ENCODE measurements at places on chromosomes 3 and 15.

GRCh38 chr3:194129581-194130133 is 6.3 kb upstream of the HES1 start:
- no peak for DNase-seq

DNA sequence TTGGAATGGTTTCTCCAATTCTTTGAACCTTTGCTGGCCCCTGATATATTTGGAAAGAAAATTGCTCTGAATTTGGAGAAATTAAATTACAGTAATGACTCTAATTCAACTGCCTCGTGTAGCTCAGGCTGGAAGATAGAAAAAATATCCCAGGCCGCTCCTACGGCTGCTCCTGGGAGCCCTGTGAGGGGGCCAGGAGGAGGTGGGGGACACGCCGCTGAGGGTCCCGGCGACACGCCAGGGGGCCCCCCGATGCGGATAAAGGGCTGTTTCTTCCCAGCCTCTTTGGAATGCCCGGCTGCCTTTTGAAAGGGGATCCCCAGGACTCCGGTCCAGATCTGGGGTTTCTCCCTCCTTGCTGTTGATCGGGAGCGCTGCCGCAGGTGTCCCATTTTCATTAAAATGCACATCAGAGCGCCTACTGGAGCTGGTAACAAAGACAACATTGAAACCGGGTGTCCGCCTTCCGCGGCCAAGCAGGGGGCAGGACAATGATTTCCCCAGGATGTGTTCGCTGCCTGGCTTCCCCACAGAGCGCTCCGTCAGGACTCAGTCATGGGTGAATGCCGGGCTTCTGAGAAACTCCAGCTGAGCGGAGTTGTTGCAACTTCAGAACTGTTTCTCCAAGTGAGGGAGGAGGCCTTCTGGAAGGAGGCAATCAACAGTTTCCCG is 200.1 kb upstream of the KBTBD8 start:
- DNase-seq: no peak

DNA sequence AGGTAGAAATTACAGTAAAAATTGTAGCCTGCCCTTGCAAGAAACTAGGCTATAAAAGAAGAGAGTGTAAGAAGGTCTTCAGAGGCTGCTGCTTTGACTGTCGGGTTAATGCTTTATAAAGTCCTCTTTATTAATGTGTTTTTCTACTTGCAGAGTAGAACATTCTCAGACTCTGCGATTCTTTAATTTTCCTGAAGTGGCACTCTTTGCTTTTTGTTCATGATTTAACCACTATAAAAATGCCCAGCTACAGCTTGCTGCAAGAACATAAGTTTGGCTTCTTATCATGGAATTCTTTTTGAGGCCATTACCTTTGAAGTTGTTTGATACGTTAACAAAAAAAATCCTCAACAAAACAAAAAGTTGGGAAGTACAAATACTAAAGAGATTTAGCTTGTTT is 33.8 kb downstream of the MFSD1 start:
- no peak for DNase-seq

DNA sequence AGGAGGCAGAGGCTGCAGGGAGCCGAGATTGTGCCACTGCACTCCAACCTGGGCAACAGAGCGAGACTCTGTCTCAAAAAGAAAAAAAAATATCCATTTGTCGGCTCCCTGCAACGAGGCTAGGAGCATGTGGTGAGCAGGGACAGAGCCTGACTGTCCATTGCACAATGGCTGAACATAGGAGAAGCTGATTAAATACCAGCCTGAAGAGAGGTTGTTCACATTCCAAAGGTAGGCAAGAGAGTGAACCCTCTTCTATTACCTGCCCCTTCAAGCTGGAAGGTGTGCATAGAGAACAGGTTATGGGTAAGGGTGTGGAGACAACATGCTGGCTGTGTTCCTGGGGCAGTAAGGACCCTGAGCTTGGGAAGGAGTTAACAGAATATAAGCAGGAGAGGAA is 78.7 kb downstream of the DAPK2 start:
- no peak for DNase-seq

DNA sequence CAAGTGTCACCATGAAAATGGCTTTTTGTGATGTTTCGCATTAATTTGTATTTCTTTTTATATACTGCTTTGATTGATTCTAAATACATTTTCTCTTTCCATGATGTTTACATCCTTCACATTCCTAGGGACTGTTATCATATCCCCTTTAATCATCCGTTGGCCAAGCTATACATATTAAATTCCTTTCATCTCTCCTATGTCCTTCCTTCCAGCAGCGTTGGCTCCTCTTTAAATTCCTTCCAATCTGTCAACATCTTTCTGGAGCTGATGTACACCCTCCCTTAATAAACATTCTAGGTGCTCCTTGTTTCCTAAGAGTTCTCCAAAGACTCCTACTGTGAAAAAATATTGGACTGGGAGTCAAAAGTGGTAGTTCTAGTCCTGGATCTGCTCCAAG is 87.8 kb downstream of the IGF2BP2 start:
- DNase-seq: no peak

DNA sequence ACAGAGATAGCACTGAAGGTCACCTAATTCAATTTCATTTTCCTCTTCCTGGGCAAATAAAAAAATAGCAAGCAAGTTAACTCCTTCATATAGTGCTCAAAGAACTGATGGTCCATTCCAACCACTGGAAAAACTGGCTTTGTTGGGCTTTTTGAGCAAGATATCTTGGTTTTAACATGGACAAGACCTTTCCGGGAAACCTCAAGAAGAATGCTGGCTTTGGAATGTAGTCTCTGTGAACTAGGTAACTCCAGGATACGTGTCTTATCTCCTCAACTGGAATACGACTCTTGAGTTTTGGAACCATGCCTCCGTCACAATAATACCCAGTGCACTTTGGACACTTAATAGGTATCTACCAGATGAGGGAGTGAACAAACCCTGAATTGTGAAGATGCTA is 36.9 kb upstream of the CRBN start:
- DNase-seq: no peak

DNA sequence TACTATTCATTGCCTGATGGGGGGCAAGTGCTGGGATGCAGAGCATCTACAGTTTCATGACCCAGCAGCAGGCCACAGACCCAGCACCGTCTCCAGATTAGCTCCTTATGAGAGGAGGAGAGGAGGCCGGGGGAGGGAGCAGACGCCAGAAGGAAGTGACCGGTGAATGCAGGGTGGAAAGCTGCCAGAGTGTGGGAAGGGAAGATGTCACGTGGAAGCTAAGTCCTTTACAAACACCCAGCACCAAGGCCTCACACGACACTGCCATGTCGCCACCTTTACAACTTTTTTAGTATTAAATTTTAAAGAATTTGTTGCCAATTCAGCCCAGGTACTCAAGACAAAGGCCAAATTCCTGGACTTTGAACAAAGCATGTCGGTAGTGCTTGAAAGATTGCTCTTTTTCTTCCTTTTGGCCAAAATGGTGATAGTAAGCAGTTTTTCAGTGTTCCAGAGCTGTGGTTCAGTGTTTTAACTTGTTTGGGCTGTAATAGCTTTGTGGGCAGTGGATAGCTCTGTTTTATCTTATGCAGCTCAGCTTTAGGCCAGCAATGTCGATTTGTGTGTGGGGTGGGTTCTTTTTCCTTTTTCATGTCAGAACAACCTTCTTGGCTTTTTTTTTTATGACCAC is 58.2 kb downstream of the ZBTB38 start:
- peak; percentile 49 for DNase-seq

DNA sequence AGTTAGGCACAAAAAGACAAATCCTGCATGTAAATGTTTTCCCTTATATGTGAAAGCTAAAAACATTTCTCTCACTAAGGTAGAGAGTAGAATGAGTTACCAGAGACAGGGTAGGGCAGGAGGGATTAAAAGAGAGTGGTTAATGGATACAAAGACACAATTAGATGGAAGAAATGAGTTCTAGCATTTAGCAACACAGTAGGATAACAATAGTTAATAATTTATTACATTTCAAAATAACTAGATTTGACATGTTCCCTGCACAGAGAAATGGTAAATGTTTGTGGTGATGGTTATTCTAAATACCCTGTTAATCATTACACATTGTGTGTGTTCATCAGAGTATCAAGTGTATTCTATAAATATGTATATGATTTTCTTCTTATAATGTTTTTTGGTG is 1400.7 kb downstream of the OTOL1 start:
- DNase-seq: no peak

- no peak for DNase-seq
These were observed 6.5 kb upstream of the TM4SF19 start for GRCh38 chr3:196344663-196345062.

DNA sequence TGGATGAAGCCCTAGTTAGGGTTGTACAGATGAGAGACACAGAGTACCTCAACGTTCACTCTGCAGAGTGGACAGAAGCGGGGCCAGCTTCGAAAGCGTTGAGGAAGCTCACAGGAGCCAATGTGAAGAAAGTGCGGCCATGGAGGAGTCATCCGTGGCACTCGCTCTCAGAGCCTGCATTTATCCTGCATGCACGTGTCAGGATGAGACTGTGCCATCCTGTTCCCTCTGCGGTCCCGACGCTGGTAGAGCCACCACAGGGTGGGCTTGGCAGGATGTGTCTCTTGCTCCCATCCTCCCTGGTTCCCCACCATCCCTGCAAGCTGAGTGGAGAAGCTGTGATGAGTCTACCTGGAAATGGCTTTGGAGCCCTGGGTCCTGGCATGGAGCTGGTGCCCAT is 39.3 kb downstream of the KLHL25 start:
- no peak for DNase-seq

GRCh38 chr15:32936283-32936918 is 218.6 kb downstream of the GREM1 start:
- DNase-seq: no peak

DNA sequence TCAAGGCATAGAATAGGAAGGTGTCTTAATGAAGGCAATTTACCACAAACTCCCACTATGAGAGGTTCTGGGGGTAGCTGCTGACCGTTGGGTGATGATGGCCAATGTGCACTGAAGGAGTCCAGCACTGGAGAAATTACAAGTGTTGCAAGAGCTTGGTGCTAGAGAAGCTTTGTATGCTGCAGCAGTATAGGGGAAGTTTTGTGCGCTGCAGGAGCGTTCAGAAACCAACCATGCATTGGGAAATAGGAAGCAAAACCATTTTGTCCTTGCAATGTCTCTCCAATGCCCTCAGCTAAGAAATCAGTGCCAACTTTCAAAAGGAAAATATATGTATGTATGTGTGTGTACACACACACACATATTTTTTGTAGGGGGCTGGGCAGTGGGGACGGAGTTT is 441.6 kb upstream of the NAALADL2 start:
- no peak for DNase-seq

- no peak for DNase-seq
These were observed 13.8 kb downstream of the FOXL2 start for GRCh38 chr3:138933068-138933668.

DNA sequence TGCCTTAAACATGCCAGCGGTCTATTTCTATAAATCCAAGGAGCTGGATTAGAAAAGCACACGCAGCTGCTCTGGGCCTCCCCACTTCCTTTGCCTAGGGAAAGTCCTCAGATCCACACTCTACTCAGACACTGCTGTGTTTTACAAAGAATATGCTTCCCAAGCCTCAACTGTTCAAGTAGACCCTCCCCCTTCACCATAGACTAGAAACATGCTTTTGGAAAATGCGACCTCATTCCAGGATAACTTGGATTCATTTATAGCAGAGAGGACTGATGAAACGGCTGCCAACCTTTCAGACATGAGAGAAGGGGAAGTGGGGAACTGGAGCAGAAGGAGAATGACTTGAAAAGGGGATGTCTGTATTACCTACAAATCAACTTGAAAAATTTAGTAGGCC is 64.0 kb downstream of the P3H2 start:
- DNase-seq: no peak

- no peak for DNase-seq
These were observed 1.6 kb upstream of the IMP3 start for GRCh38 chr15:75641603-75642002.

DNA sequence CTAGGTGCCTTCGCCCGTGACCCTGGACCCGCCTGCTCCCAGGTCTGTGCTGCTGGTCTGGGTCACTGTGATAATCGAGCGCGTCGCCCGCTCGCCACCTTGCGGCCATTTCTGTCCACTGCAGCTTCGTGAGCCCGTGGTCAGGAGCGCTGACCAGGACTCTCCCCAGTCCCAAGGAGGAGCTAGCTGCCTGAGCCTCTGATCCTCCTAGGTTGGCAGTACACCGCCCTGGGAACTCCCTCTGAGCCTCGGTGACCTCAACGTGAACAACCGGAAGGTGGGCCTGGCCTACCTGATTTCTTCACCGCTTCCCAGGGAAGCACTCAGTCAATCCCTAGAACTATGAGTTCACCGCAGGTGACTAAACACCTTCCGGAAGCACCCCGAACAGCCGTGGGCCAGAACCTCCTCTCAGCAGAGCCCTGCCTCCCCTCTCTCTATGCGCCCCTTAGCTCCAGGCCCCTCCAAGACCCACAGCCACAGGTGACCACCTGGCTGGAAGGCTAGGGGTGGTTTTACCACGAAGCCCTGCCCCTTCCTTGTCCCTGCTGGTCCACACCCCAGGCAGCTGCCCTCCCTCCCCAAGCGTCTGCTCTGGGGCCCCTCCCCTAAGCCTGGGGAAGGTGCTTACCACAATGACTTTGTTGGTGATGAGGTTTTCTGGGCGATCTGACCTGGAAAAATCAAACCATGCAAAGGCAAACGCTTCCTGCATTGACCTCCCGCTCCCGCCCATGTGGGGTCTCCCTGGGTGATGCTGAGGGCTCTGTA is 9.7 kb downstream of the PLA2G4D start:
- DNase-seq: no peak

DNA sequence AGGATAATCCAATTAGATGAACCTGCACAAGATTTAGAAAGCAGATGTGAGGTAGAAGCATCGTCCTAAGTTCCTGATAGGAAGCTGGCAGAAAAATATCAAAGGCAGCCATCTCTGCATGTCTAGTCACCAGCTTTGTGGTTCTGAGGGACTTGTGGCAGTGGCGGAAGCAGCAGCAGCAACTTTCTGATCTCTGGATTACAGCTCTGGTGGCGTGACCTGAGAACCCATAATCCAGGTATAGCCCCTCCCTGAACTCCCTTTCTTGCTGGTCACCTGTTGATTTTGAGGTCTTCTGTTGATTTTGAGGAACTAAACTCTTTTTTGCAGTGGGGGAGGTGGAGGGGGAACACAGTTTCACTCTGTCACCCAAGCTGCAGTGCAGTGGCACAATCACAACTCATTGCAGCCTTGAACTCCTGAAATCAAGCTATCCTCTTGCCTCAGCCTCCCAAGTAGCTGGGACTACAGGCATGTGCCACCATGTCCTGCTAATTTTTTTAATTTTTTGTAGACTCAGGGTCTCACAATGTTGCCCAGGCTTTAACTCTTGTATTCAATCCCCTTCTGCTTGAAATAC is 7.9 kb downstream of the FSIP1 start:
- DNase-seq: no peak

DNA sequence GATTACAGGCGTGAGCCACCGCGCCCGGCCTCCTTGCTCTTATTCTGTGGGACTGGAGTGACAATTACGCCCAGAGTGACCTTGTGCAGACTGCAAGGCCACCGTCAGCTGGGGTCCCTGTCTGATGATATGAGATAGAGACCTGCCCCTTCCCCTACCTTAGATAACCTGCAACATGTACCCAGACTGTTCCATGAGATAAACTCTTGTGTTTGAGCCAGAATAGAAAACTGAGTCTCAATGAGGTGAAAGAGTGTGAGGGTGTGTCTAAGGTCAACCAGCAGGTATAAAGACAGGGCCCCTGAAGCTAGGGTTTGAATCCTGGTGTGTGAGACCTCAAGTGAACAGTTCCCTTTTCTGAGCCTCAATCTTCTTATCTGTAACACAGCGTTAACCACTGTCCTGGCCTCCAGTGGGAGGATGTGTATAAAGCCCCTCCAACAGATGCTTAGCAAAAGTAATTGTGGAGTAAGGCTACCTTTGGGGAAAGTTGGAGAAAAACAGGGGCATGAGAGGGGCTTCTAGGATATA is 6.0 kb downstream of the TADA3 start:
- DNase-seq: no peak
